Endothelial cell of umbilical vein (primary cell): ENCODE measurements at places on chromosomes 1 and 21. TPM values are rescaled to one million over a fixed set of nuclear protein-coding genes. Genes with fewer than 3 reads are reported as not detected.

Gene C1orf226
- 3.8 and 4.2 TPM in 2 replicates for total RNA-seq

Gene OR10T2
- total RNA-seq, result not detected in 2 replicates

Gene KCNC4
- total RNA-seq, result 12.3 and 22.5 TPM in 2 replicates

Gene FMO5
- 0.60 and 1.3 TPM in 2 replicates for total RNA-seq

Gene DDX20
- 14.5 and 15.9 TPM in 2 replicates for total RNA-seq

Gene ITLN1
- total RNA-seq, result not detected in 2 replicates

Gene CASQ2
- total RNA-seq, result not detected in 2 replicates

Gene PPFIA4
- 0.16 and 0.22 TPM in 2 replicates for total RNA-seq

Gene KRTAP19-1
- total RNA-seq, result not detected in 2 replicates

Gene CAPZB
- total RNA-seq, result 339 and 347 TPM in 2 replicates

Gene SLC22A15
- total RNA-seq, result 0.44 TPM in 1 of 2 replicates, not detected in the other

Gene BRDT
- not detected in 2 replicates for total RNA-seq

Gene SPRR1A
- not detected in 2 replicates for total RNA-seq

Gene ATP1A4
- not detected in 2 replicates for total RNA-seq

Gene NRIP1
- 24.0 and 26.6 TPM in 2 replicates for total RNA-seq

Gene KRTAP7-1
- total RNA-seq, result not detected in 2 replicates

Gene EDARADD
- total RNA-seq, result not detected in 2 replicates

Gene GBP1
- total RNA-seq, result 17.8 and 28.0 TPM in 2 replicates

Gene UBXN10
- total RNA-seq, result not detected in 2 replicates

Gene AGT
- total RNA-seq, result not detected in 2 replicates
